ENCODE measurements at places on chromosomes 5 and 9. TPM values are rescaled to one million over a fixed set of nuclear protein-coding genes. Genes with fewer than 3 reads are reported as not detected.

The CDKN2A gene
- not detected for polyA plus RNA-seq

DNA sequence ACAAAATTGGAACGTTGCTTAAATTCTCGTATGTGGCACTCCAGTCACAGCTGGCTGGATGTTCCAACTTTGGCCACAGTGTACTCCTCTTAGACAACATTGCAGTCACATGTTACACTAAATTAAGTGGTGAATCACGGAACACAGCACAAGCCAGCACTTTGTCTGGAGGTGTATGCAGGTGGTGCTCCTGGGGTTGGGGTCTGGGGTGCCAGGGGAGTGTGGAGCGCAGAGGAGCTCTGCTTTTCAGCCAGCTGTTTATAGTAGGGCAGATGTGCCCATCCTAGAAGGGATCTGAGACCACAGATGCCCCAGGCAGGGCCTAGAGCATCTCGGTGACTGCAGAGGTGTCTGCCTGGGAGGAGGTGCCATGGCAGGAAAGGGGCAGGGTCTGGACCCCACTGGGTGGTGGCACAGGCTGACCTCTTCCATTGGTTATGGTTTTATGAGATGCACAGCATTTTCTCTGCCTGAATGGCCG lies 82.6 kb downstream of the WNK2 start:
- H3K4me3 ChIP-seq: no peak overlapping the region
- H3K4me1 ChIP-seq: peaks cover 2% of the 10 kb centered on the region
- no peaks in the 10 kb centered on the region for H3K27me3 ChIP-seq
- no peak overlapping the region for H3K27ac ChIP-seq
- peaks cover 2% of the 10 kb centered on the region for H3K36me3 ChIP-seq
- DNase-seq: no peak

GRCh38 chr9:7963026-7963425 lies 163.4 kb upstream of the DMAC1 start:
- H3K4me1 ChIP-seq: no peaks in the 10 kb centered on the region
- no peaks in the 10 kb centered on the region for H3K36me3 ChIP-seq
- peak; percentile 66 for DNase-seq
- no peak overlapping the region for H3K4me3 ChIP-seq

The UNC5A gene
- polyA plus RNA-seq: not detected

DNA sequence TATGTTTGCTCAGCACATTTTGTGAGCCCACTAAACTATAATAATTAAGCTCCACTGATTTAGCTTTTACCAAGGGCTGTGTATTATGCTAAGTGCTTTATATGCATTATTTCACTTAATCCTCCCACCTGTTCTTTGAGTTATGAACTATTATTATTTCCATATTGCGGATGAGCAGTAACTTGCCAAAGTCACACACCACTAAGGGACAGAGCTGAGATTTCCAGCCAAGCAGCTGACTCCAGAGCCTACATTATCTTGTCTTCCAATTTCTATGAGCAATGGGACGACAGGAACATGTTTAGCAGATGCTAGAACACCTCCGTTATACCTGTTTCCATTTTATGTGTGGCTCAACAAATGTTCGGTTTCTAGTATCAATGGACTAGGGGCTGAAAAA lies 237.5 kb upstream of the PANK3 start:
- no peak overlapping the region for H3K27ac ChIP-seq
- no peaks in the 10 kb centered on the region for H3K27me3 ChIP-seq
- peaks cover 2% of the 10 kb centered on the region for H3K36me3 ChIP-seq
- no peak overlapping the region for H3K4me3 ChIP-seq

- DNase-seq: no peak
- no peaks in the 10 kb centered on the region for H3K4me1 ChIP-seq
- peaks cover 2% of the 10 kb centered on the region for H3K27me3 ChIP-seq
- no peak overlapping the region for H3K4me3 ChIP-seq
- no peak overlapping the region for H3K27ac ChIP-seq
Observed at GRCh38 chr9:89224633-89225032, 46.0 kb upstream of the SHC3 start.

DNA sequence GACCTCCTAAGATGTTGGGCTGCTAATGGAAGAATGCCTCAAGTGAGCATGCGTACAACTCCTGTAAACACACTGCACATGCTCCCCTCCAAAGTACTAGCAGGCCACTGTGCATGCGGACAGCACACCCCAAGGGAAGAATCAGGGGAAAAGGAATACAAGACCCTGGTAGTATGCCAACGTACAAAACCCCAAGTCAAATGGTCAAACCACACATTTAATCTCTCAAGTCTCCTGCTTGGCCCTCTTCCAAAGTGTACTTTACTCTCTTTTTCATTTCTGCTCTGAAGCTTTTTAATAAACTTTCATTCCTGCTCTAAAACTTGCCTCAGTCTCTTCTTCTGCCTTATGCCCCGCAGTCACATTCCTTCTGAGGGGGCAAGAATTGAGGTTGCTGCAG lies 466.4 kb downstream of the DMRTA1 start:
- no peaks in the 10 kb centered on the region for H3K27me3 ChIP-seq
- H3K36me3 ChIP-seq: no peaks in the 10 kb centered on the region
- no peak overlapping the region for H3K4me3 ChIP-seq
- no peak overlapping the region for H3K27ac ChIP-seq
- H3K4me1 ChIP-seq: no peaks in the 10 kb centered on the region

Measured in small intestine (tissue), 16 donors.